ENCODE measurements at places on chromosomes 16 and 17.

DNA sequence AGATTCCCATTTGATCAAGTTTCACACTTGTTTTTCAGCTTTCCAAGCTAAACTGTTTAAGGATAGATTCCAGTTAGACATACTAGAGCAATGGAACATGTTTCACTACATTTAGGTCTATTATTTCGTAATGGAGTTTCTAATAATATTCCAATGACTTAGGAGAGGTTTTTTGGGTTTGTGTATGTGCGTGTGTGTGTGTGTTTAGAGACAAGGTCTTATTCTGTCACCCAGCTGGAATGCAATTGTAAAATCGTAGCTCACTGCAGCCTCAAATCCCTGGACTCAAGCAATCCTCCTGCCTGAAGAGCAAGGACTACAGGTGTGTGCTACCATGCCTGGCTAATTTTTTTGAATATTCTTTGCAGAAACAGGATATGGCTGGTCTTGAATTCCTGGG lies 426.3 kb downstream of the ZFHX3 start:
- peak; percentile 13 for DNase-seq

GRCh38 chr16:21645261-21645721 lies 7.1 kb downstream of the IGSF6 start:
- no peak for DNase-seq

GRCh38 chr16:401468-402348 lies at the start of gene DECR2:
DECR2 (plus strand) TSS chr16:401885; CDS start chr16:401964, 79 bp downstream.
- DNase-seq: peak; percentile 78

DNA sequence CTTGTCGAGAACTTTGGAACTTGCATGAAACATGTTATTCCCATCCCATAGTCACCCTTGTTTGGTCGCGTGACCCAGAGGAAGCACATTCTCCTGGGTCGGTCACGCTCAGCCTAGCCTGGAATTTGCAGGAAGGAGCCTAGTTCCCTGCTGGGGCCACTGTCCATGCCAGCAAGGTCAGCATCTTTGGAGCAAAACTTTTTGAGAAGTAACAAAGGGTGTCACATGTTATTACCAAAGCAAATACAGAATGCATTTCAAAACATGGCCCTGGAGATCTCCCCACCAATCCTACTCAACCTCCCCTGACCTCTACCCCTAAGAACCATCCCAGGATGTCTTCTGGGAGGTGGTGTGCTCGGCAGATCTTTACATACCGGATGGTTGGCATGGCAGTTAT lies 26.2 kb upstream of the IRF8 start:
- DNase-seq: no peak

DNA sequence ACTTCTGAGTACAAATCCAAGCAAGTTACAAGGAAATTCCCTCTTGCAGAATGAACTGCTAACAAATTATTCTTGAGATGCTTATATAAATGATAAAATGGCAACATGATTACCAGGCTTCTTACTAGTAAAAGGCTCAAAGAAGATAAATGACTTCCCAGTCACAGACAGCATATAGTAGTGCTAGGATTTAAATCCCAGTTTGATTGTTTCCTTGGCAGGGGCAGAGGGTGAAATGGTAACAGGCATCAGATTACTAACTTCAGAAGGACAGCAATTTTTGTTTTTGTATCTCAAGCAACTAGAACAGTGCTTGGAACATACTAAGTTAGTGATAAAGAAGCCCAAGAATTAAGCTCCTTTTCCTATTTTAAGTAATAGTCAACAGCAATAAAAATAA lies 102.8 kb downstream of the SSH2 start:
- DNase-seq: no peak

GRCh38 chr17:27810211-27810901 lies 10.0 kb upstream of the NOS2 start:
- no peak for DNase-seq

DNA sequence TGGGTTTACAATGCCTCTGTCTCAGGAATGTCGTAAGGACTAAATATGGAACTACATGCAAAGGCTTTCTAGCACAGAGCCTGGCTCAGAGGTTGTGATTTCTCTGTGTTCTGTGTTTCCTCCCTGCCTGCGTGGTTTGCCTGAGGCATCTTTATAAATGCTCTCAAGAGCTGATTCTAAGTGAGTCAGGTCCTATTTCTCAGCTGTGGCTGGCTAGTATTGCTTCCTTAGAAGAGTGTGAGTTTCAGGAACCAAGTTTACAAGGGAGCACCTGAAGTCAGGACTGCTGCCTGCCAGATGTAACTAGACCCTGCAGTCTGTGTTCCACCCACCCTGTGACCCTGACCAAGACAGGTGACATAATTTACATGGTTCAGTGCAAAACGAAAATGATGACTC lies 8.0 kb upstream of the CCL1 start:
- peak; percentile 14 for DNase-seq

DNA sequence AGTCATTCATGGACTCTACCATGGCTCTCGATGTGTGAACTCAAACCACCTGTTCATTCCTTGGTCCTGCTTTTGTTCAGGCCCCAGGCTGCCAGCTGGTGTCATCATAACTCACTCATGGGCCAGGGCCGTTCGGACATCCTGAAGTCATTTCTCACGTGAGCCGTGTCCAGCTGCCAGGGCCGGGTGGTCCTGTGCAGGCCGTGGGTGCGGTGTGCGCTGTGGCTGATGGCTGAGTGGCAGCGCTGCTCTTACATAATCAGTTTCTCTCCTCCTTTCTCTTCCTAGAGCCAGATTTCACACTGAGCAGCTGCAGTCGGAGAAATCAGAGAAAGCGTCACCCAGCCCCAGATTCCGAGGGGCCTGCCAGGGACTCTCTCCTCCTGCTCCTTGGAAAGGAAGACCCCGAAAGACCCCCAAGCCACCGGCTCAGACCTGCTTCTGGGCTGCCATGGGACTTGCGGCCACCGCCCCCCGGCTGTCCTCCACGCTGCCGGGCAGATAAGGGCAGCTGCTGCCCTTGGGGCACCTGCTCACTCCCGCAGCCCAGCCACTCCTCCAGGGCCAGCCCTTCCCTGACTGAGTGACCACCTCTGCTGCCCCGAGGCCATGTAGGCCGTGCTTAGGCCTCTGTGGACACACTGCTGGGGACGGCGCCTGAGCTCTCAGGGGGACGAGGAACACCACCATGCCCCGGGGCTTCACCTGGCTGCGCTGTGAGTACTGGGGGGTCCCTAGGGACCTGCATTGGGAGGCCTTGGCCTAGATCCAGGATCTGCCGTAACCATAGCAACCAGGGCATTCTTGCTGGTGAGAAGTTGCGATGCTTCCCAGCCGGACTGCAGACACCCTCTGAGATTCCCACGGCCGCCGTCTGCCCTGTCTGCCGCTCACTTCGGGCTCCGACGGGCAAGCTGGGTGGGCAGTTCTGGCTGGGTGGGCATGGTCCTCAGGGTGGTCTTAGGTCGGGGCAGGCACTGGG lies at the start of gene IL34:
IL34 (plus strand) TSS at position 300 of the 982 bp plus-strand sequence; CDS start at position 689, 389 bp downstream.
- no peak for DNase-seq

- DNase-seq: peak; percentile 18
These were observed 66.9 kb upstream of the RCVRN start for GRCh38 chr17:9971991-9972390.

DNA sequence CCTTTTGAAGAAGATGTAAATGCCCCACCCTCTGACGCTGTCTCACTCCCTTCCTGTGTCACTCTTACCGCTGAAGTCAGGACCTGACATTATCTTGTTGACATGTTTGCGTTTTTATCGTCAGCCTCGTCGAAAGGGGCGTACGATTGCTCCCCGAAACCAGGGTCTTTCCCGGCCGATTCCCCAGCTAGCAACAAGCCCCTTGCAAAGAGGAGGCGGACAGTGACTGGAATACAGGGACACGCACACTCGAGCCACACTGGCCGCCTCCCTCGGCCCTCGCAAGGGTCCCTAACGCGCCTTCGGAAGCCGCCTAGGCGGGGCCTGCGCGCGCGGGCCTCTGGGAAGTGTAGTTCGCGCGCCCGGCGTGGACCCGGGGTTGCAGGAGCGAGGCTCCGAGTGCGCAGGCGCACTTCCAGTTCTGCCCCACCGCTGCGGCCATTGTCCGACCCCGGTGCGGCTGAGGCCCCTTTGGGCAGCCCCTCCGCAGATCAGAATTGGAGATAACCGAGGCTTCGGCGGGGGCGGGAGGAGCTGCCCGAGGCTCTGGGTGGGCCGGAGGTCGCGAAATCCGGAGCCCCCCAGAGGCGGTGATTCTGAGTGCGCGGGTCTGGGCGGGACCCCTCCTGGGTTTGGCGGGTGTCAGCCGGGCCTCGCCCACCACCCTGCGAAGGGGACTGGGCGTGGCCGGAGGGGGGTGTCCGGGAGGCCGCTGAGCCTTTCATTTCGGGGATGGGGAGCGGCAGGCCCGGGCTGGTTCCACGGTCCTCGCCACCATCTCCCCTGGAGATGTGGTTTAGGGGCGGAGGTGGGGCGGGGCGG lies at the start of gene ZFP90:
ZFP90 (plus strand) TSS at position 412 of the 822 bp plus-strand sequence. CDS start 502 bp downstream, outside the sequence.
- DNase-seq: peak; percentile 82

DNA sequence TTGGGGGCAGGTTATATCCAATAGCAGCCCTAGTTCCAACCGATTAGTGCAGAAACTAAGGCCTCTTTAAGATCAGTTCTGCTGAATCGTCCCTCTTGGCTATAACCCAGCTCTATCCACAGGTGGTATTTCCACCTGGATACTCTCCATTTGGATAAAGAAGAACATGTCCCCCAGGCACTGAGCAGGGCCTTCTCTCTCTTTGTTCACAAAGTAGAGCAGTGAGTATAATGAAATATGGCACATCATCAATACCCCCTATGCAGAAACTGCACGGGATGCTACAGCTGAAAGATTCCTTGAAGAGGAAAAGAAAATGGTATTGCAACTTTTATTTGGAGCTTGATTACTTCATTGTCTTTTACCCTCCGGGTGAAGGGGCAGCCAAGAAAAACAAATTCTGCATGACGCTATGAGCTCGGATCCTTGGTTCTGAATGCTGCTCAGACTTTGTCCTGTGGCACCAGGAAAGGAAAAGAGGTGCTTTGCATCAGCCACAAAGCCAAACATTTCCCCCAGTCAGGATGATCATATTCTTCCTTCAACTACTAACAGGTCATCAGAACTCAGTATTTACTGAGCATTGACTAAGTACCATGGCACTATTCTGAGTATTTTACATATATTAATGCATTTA lies 399.7 kb downstream of the NPIPA8 start:
- no peak for DNase-seq

DNA sequence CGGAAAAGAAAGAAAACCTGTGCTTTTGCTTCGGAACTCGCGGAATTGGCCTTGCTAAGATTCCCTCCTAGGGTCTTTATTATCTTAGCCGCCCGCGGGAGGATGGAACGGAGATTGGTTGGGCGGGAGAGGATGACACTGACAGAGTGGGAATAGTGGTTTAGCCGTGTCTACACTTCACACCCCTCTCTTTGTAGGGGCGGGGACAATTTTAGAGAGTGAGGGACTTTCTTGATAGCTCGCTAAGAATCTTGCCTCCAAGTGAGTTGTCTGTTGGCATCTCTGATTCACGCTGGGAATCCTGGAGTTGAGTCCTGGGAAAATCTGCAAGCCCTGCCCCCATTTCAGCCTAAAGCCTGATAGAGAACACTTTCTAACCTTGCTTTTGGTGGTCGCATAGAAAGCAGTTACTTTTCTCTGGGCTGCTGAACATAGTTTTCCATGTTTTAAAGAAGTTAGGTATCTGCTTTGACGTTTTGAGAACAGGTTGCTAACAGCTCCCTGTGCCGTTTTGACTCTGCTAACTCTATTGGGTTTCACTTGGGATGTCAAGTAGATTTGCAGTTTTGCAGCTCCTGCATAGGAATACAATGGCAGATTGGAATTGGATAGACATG lies 697 bp downstream of the NOL11 start:
- DNase-seq: peak; percentile 56

- DNase-seq: no peak
These were observed 546 bp downstream of the SNN start for GRCh38 chr16:11668623-11669379.

GRCh38 chr17:7633093-7633492 lies 3.2 kb downstream of the SHBG start:
- DNase-seq: no peak

DNA sequence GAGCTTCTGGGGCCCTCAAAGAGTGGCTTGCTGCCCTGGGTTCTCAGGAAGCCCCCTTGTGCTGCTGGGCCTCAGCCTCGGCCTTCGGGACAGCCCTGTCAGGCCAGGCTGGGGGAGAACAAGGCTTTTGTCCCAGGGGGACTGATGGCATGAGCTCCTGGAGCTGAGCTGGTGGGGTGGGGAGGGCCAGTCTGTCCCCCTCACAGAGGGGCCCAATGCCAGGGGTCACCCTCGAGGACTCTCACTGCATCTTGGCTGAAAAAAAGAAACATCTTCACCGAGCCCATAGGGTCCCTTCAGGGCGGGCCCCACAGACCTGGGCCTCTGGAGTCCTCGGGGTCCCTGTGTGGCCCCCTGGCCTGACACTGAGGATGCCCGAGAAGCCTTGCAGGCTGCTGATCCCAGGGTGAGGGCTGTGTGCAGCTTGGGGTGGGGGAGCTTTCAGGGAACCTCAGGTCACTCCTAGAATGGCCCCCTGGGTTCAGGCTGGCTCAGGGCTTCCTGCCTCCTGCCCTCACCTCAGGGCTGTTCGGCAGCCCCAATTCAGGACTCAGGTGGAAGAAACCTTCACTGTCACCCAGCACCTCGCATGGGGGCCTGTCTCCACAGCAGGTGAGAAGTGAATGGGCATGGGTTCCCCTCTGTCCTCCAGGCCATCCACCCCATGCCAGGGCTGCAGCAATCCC lies 90.5 kb downstream of the TNFRSF13B start:
- no peak for DNase-seq

GRCh38 chr17:57724026-57724728 lies 20.9 kb downstream of the CCDC182 start:
- DNase-seq: no peak

GRCh38 chr16:11460820-11461594 lies 115.7 kb downstream of the RMI2 start:
- DNase-seq: no peak

- DNase-seq: no peak
These were observed 6.9 kb upstream of the RAPGEFL1 start for GRCh38 chr17:40170325-40170724.

- DNase-seq: no peak
These were observed 165.4 kb upstream of the FOXF1 start for GRCh38 chr16:86344881-86345280.

- no peak for DNase-seq
These were observed 56.2 kb downstream of the SNX11 start for GRCh38 chr17:48163809-48164208.

- DNase-seq: peak; percentile 41
These were observed 4.7 kb downstream of the COQ7 start for GRCh38 chr16:19071811-19072777.

DNA sequence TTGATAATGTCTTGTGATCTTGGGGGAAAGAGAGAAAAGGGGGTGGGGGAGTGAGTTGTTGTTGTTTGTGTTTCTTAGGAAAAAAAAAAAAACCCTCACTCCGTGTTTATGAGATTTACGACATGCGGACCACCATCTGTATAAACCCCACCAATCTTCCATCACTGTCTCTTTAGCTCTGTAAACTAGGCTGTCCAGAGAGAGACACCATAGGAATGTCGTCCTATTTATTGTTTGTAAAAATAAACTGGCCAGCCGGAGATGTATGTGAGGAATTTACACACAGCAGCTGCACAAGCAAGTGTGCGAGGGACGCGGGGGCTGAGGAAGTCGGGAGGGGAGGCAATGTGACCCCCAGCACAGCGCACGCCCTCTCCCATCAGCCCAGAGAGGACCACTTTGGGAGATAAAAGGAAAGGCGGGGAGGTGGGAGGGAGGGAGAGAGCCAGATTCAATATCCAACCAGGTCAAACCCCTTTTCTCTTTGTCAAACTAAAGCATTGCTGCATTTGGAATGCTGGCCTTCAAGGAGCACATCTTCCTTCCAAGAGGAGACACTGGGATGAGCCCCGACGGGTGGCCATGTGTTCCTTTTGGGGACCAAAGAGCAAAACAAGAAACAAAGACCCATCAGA lies 136.2 kb upstream of the SALL1 start:
- no peak for DNase-seq

- peak; percentile 47 for DNase-seq
These were observed 2.9 kb downstream of the PHOSPHO1 start for GRCh38 chr17:49227436-49228261.

- DNase-seq: peak; percentile 99
These were observed 116.1 kb downstream of the C16orf95 start for GRCh38 chr16:87201052-87201451.

Measured in foreskin fibroblast (primary cell).